ENCODE measurements at places on chromosomes 13 and 19.

DNA sequence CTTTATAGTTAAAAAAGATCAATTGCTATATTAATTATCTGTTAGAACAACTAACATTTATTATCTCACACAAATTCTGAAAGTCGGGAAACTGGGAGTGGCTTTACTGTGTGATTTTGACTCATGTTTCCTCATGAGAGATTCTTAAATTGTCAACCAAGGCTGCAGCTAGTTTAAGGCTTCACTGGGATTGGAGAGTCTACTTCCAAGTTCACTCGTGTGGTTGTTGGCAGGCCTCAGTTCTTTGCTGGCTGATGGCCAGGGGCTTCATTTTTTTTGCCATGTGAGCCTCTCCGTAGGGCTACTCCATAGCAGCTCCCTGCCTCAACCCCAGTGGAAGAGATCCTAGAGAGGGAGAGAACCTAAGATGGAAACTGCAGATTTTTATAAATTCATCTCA, 24.5 kb upstream of the LPAR6 start:
- no peak for ATAC-seq

GRCh38 chr19:39200066-39200802, 3.5 kb downstream of the NCCRP1 start:
- ATAC-seq = no peak

DNA sequence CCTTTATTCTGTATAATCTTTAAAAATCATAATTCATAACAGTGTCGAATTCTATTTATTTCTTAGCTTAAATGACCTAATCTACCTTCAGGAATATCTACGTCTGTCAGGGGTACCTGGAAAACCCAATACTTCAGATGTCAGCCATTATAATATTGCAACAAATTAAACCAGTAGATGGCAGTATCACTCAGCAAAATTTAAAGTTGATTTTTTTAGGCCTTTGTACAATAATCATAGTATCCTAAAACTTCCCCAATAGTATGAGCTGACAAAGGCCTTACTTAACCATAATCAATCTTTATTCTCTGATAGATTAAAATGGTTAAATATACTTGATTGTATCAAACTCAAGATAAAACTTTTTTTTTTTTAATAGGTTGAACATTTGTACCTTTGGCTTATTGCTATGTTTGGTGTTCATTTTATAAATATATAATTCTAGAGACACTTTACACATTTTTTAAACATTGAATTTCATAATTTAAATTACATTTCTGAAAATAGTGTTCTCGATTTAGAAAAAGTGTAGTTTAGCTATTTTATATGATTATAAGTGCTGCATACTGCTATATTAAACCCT, 830.2 kb upstream of the SPRY2 start:
- no peak for ATAC-seq

GRCh38 chr19:16188521-16188920, 3.3 kb downstream of the FAM32A start:
- no peak for ATAC-seq

GRCh38 chr13:52356327-52356726, 49.6 kb downstream of the THSD1 start:
- peak; percentile 61 for ATAC-seq

DNA sequence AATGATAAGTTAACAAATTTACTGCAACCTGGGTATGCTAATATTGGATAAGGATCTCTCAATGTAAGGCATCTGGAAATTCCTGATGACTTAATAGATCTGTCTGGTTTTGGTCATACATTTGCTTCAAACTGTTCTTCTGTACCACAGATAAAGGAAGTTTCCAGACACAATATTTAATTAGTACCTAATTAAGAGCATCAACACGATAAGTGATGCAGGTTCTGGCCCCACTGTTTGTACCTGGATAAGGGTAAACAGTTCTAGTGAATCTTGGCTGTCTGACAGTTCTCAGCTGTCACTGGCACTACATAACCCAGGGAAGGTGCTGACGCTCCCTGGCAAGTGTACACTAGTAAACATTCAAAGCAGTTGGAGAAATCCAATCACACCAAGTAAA, 165.6 kb downstream of the MZT1 start:
- ATAC-seq = no peak

- ATAC-seq = no peak
Observed at GRCh38 chr19:20385061-20385460, 180.5 kb downstream of the ZNF737 start.
